ENCODE measurements at places on chromosomes 1 and 21. TPM values are rescaled to one million over a fixed set of nuclear protein-coding genes. Genes with fewer than 3 reads are reported as not detected.

GRCh38 chr1:242089911-242090310, 91.0 kb upstream of the MAP1LC3C start:
- DNase-seq: no peak

GRCh38 chr1:185699874-185700273, 34.3 kb upstream of the HMCN1 start:
- DNase-seq: no peak

DNA sequence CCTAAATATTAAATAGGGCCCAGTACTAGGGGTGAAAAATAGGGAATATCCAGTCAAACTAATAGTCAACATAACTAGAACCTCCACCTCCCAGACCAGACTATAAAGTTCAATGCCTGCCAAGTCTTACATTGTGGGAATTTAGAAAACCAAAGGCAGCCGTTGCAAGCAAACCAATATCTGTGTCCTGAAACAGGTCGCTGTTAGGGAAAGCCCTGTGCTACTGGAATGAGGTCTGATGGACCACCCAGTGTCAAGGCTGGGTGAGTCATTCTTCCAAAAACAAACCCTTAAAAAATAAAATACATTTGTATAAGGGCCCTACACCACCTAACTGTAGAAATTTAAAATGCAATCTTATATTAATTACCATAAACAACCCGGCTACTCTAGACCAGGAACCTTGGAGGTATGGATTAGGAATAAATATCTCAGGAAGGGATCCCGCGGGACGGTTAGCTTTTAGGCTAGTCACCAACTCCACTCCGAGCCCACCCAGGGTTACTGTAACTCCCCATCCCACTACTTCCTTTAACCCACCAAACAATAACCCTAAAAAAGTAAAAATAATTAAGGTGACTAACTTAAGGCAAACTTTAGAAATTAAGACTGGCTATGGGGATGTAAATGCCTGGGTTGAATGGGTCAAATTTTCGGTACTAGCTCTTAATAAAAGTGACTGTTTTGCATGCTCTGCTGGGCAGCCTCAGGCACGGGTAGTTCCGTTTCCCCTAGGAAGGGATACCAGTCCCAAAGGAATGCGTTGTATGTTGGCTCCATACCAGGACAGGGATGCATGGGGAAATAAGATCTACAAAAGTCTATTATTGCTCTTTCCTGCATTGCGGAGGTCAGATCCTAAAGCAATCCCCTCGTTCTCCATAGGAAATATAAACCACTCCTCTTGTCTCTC, 65.4 kb upstream of the TLR5 start:
- DNase-seq: no peak

Gene TMEM82
- not detected for polyA plus RNA-seq

Gene FCER1A
- polyA plus RNA-seq: not detected

- DNase-seq: no peak
Observed at GRCh38 chr1:25047506-25048240, 117.6 kb upstream of the RUNX3 start.

DNA sequence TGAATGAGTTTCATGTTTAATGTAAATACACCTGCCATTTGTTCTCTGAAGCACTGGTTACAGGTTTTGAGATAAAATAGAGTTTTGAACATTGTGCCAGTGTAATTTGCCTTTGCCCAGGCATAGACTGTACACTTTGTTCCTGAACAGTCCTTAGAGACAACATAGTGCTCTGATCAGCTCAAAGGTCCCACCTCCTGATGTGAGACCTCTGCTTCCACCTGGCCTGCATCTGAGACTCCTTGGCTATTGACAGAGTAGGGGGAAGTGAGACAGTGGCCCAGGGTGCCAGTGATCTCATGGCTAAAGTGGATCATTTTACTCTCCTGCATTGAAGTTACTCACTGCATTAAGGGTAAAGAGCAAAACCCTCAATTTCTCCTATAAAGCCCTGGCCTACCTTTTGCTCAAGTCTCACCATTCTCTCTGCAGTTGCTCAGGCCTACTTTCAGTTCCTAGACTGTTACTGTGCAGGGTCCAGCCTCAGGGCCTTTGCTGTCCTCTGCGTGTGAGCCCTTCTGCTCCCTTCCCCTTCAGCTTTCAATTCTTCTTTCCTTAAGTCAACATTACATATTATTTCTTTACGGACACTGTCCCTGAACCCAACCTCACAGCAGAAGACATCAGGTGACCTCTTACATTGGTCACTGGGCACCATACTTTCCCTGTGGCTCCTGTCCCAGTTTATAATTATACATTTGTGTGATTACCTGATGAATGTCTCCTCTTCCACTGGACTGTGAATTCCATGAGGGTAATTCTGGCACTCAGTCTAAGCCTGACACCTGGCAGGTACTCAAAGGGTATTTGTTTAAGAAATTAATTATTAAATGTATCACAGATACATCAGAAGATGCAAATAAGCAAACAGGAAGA, 142.9 kb downstream of the ROR1 start:
- no peak for DNase-seq
